Fibroblast of skin of abdomen (primary cell): ENCODE measurements at places on chromosomes 1 and 21.

DNA sequence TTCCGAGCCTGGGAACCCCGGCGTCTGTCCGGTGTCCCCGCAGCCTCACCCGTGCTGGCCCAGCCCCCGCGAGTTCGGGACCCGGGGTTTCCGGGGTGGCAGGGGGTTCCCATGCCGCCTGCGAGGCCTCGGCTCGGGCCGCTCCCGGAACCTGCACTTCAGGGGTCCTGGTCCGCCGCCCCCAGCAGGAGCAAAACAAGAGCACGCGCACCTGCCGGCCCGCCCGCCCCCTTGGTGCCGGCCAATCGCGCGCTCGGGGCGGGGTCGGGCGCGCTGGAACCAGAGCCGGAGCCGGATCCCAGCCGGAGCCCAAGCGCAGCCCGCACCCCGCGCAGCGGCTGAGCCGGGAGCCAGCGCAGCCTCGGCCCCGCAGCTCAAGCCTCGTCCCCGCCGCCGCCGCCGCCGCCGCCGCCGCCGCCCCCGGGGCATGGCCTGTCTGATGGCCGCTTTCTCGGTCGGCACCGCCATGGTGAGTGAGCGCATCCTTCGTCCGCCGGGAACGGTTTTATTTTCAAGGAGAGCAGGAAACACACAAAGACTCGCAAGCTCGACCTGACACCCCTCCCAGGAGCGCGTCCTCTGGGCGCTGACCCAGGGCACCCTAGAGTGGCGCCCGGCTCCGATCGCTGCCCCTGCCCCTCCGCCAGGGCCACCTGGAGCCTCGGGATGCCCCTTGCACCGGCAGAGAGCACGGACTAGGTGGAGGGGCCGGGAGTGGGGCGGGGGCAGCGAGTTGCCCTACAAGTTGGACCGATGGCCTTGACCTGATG, at the start of gene ABCG1:
Gene ABCG1, plus strand, starts transcription at position 305 of the 770 bp plus-strand sequence. Its CDS starts 123 bp downstream, at position 428.
- no peak for DNase-seq

- DNase-seq, result no peak
Measured at GRCh38 chr1:228156515-228156881, 6.8 kb downstream of the GJC2 start.

DNA sequence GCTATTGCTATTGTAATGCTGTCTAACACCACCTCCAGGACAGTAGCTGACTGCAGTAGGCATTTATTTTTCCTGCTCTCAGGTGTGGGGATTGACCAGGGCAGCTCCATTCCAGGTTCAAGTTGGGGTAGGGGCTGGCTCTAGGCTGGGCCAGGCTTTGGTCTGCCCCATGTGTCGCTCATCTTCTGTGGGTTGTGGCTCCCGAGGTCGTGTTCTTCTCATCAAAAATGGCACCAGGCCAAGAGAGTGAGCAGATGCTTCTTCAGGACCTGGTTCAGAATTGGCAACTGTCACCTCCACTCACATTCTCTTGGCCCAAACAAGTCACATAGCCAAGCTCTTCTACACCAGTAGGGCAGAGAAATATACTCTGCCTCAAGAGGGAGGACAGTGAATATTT, 133.7 kb downstream of the PTPRU start:
- no peak for DNase-seq

DNA sequence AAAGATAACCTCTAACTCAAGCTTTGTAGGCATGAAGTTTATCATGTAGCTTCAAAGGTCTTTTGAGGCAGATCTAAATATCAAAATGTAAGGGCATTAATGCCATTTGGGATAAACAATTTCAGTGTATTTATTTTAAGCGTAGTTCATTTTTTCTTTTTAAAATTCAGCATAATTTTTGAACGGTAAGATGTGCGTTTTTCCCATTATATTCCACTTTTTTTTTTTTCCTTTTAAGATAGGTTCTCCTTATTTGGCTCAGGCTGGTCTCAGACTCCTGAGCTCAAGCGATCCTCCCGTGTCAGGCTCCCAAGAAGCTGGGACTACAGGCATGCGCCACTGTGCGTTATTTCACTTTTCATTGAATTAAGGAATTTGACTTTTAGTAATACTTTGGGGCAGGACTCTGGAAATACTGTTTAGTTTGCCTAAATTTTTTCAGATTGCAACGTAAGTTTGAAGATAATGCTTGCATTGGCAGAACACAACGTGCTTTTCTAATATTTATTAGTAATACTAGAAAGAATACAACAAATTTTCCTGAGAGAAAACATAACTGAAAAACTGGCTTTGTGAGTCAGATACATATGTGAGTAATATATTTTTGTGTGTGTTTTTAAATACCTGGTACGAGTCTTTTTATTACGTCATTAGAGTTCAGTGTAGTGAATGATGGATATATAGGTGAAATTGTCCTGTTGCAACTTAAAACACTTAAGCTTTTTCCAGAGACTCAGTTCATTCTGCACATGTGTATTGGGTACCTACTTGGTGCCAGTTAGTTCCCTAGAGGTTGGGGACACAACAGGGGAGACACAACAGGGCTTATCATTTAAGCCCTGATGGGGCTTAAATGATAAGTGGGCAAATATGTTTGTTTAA, 2.2 kb downstream of the RALGPS2 start:
- no peak for DNase-seq

DNA sequence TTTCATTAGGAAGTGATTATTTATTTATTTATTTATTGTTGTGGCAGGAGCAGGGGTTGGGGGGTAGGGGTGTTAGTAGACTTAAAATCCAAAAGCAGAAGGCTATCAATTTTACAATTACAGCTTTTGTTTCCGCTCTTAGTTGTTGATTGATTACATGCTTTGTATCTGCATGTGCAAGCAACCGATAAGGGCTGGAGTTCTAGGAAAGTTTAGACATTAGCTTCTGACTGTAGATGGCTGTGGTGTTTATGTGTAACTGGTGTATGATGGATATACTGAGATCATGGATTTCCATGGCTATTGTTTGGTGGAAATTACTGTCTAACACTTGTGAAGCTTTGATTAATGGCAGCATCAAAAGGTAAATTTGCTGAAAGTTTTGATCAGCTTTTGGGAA, 2.8 kb downstream of the ST6GALNAC5 start:
- DNase-seq, result no peak

- DNase-seq, result no peak
Measured at GRCh38 chr1:82775406-82776000, 974.8 kb downstream of the ADGRL2 start.

GRCh38 chr1:55286856-55287602, 71.9 kb upstream of the USP24 start:
- DNase-seq, result no peak

GRCh38 chr1:106787520-106787919, 269.0 kb upstream of the PRMT6 start:
- no peak for DNase-seq

- DNase-seq, result no peak
Measured at GRCh38 chr21:42661688-42662429, 8.4 kb downstream of the PDE9A start.

GRCh38 chr1:234603221-234604204, 6.5 kb downstream of the IRF2BP2 start:
- DNase-seq, result peak; percentile 42

GRCh38 chr21:16797540-16797939, 715.3 kb upstream of the CXADR start:
- no peak for DNase-seq

GRCh38 chr1:32111789-32112188, 3.9 kb downstream of the KPNA6 start:
- no peak for DNase-seq

GRCh38 chr1:190274721-190275120, 202.9 kb downstream of the BRINP3 start:
- DNase-seq, result no peak

GRCh38 chr1:151475175-151475574, 15.9 kb upstream of the POGZ start:
- DNase-seq, result no peak

GRCh38 chr1:112381324-112382076, 14.5 kb upstream of the CTTNBP2NL start:
- DNase-seq, result no peak

- DNase-seq, result no peak
Measured at GRCh38 chr1:181128592-181129497, 40.3 kb downstream of the IER5 start.

DNA sequence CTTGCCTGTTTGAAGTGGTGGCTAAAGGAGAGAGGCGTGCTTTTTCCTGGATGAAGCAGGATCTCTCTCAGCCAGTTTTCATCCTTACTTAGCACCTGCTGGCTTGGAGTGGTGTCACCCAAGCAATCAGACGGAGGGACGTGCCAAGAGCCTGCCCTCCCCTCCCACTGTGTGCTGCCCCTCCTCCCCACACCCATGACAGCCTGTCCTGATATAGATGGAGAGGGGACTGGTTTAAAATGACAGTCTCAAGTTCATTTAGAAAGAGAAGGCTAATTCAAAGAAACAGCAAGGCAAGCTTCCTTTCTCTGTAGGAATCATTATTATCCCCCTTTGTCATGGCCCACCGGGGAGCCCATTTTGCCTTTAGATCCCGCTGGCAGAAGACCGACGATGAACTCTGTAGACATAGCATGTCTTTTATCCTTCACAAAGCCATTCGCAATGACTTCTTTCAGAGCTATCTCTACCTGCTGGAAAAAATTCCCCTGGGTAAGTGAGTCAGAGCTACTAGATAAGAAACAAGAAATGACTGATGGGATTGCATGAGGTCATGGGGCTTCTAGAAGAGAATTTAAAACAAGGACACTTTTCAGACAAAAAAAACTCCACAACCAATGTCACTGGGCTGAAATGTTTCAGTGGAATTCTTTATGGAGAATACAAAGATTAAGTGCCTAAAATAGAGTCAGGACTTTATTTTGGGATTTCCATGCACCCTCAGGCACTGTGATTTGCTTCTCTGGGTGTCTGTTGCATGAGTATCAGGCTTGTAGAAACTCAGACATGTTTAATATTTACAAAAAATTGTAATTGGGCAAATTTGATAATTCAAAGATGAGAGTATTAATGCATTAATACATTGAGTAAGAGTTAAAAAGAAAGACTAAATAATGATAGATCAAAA, at the start of gene NTMT2:
Gene NTMT2, plus strand, starts transcription at position 190 of the 907 bp plus-strand sequence. Its CDS starts 149 bp downstream, at position 339.
- peak; percentile 21 for DNase-seq

GRCh38 chr1:244289991-244290785, 161.5 kb downstream of the ADSS2 start:
- no peak for DNase-seq

DNA sequence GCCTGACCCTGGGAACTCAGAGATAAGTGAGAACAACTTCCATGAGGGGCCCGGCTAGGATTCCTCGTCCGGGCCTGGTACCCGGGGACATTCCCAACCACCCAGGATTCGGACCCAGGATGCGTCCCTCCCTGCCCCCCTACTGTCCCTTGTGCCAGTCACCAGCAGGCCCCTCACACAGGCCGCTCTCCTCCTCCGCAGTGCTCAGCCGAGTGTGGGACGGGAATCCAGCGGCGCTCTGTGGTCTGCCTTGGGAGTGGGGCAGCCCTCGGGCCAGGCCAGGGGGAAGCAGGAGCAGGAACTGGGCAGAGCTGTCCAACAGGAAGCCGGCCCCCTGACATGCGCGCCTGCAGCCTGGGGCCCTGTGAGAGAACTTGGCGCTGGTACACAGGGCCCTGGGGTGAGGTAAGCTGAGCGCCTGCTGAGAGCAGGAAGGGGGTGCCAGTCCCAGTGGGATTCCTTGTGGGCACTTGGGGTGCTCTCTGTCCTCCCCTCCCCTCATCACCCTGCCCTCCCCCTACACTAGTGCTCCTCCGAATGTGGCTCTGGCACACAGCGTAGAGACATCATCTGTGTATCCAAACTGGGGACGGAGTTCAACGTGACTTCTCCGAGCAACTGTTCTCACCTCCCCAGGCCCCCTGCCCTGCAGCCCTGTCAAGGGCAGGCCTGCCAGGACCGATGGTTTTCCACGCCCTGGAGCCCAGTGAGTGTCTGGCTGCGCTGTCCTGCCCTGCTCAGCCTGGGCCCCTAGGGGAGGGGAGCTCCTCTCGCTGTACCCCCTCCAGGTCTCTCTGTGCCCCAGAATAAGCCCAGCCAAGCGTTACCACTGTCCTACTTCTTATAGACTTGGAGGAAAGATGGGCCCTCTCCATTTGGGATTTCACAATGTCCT, 9.8 kb downstream of the ADAMTSL4 start:
- no peak for DNase-seq

DNA sequence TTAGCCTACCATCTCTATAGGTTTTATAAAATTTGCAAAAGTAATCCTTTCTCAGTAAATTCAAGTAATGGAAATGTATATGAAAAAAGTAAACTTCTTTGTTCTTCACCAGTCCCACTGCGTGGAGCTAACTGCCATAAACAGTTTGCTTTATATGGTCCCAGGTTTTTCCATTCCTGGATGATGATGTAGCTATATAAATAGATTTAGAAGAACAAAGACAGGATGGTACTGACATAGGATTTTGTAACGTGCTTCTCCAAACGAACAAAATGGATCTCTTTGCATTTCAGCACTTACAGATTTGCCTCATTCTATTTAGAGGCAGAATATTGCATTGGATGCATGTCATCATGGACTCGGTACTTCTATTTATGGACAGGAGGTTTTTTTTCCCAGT, 57.3 kb downstream of the SMYD2 start:
- no peak for DNase-seq

- DNase-seq, result no peak
Measured at GRCh38 chr1:40808909-40809308, 25.3 kb downstream of the KCNQ4 start.

GRCh38 chr1:61056573-61057439, 25.6 kb upstream of the NFIA start:
- peak; percentile 63 for DNase-seq

GRCh38 chr21:34345091-34345871, 18.5 kb upstream of the KCNE2 start:
- peak; percentile 52 for DNase-seq

DNA sequence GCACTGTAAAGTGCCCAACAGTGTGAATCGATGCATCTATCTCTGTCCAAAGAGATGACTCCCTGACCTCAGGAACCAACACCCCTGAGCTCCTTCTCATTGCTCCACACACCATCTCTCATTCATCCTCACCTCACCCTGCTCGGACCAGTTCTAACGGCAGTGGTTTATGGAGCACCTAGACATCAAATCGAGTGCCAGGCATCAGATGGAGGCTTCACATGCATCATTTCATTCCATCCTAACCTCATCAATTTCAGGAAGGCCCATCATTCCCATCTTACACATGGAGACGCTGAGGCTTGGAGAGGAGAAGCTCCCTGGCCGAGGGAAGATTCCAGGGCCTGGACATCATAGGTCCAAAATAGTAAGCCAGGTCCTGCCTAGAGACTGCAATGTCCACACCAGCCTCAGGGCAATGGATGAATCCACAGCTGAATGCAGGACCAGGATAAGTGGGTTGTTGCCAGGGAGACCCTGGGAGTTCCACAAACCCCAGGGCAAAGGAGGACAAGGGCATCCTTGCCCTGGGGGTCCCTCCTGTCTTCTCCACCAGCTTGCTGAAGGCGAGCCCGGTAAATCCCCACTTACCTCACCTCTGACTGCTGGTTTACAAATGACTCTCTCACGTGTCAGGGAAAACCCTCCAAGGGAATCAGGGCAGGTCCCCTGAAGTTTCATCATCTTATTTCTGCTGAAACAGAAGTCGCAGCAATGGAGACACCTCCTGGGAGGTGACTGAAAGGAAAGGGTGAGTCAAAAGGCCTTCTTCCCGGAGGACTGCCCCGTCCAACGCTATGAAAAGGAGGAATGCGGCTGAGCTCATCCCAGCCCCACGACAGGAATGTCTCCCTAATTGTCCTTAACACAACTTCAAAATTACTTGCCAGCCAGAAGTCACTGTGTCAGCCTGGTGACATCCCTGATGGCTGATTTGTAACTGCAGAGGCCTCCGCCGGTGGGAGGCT, 9.0 kb upstream of the IFFO2 start:
- DNase-seq, result peak; percentile 77

GRCh38 chr1:963746-964525, 2.3 kb upstream of the PLEKHN1 start:
- no peak for DNase-seq

GRCh38 chr1:177983482-177984135, 13.8 kb upstream of the SEC16B start:
- peak; percentile 65 for DNase-seq
